Articular chondrocyte of knee joint (primary cell): ENCODE measurements at places on chromosomes 12 and 14. TPM values are rescaled to one million over a fixed set of nuclear protein-coding genes. Genes with fewer than 3 reads are reported as not detected.

LYZ gene
- 0.13 TPM in 1 of 2 replicates, not detected in the other for total RNA-seq

LGALS3 gene
- total RNA-seq = 270 and 328 TPM in 2 replicates

RASSF3 gene
- 5.1 and 10.8 TPM in 2 replicates for total RNA-seq

CLEC1A gene
- under 0.01 TPM in 1 of 2 replicates, not detected in the other for total RNA-seq

SLC10A1 gene
- not detected in 2 replicates for total RNA-seq
